ENCODE measurements at places on chromosomes 6 and 20.

DNA sequence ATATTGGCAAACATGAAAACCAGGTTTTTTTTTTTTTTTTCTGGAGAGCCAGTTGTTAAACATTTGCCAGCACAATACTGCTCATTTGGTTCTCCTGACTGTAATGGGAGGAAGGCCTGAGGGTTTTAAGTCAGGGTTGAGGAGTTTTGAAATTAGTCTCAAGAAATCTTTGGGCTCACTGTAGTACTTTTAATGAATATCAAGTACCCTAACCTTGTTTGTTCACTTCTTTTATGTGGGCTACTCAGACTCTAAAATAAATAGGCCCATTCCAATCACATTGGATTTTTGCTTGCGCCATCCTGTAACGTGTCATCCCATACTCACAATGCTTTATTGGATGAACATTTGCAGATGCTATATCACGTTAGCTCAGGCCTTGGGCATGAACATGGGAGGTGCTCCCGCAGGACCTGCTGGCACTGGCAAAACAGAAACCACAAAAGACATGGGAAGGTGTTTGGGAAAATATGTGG, 146.9 kb downstream of the DNAH8 start:
- DNase-seq: no peak

- DNase-seq: no peak
Measured at GRCh38 chr6:132937466-132937906, 123.1 kb downstream of the RPS12 start.

- no peak for DNase-seq
Measured at GRCh38 chr6:31946370-31946885, 533 bp downstream of the CFB start.

DNA sequence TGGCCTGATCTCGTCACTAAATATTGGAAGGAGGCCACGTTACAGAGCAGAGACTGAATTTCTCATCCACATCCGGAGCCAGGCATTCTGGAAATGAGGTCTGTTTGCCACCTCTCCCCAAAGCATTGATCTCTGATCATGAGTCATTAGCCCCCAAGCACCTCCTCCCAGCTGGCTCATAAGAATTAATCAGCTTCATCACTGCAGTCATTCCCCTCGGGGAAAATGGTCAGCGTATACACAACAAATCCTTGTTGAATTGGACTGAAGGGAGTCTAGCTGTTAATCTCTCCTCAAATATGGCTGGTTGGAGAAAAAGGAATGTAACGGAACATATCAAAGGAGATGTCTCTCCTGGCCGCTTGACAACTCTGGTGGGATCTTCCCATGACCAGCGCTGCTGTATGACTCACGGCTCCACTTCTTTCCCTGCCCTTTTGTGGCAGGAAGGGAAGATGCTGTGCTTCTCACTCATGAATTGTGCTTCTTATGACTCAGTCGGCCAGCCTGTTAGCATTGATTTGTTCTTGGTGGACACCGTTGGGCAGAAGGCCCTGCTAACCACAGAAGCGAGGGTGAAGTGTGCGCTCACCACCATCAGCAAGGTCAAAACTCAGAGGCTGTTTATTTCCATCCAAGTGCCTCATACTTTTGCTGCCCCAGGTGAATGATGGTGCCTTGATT, 76.7 kb downstream of the RNF182 start:
- peak; percentile 97 for DNase-seq

GRCh38 chr20:10927011-10927583, 253.3 kb upstream of the JAG1 start:
- DNase-seq: no peak

DNA sequence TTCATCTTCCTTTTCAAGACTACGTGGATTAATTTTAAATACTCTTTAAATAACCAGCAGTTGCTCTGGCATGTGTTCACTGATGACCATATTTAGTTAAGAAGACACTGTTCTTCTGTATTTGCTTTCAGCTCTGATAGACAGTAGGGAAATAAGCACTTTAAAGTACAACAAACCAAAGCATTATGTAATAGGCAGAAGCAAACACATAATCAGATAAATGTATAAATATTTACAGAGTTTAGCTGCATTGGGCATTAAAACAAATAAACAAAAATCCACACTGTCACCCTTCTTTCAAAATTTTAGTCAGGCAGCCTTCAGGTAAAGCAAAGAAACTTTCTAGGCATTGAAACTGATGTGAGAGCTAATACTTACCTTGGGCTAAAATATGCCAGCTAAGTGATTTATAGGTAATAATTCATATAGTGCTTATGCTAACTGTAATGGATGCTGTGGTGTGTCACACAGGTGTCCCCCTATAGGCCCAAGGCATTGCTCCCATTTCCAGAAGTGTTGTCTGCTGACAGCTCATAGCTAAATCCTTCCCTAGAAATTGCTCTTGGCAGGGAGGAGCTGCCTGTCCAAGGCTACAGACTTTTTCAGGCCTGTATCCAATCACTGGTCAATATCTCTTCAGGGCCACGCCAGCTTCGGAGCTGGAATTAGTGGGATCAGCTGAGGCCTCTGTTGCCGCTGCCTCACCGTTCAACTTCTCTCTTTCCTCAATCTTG, 111.5 kb upstream of the CITED2 start:
- DNase-seq: no peak

Data from AG08395 (cell line).